GM23248 (cell line): ENCODE measurements at places on chromosomes 7 and 10. TPM values are rescaled to one million over a fixed set of nuclear protein-coding genes. Genes with fewer than 3 reads are reported as not detected.
A peak's percentile ranks its signal among the peaks of the same experiment; 100 is the strongest.

GRCh38 chr7:55086413-55087201 lies 67.8 kb downstream of the EGFR start:
- peak; percentile 90 for DNase-seq

DNA sequence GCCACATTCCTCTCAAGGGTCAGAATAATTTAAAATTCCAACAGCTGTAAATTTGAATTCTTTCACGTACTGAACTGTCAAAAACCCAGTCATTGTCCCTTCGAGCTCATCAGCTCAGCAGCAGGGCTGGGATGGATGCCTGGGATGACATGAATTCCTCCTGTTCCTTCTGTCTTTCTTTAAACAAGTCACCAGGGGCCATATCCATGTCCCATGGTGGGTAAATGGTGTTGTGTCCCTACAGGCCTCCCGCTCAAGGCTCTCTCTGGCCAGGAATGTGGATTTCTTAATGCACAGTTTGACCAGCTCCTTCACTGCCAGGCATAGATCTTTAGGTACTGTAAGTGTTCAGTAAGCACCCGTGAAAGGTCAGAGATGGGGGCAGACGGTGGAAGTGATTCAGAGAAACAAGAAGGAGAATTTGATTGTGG lies 13.8 kb upstream of the TECPR1 start:
- DNase-seq = peak; percentile 53

DNA sequence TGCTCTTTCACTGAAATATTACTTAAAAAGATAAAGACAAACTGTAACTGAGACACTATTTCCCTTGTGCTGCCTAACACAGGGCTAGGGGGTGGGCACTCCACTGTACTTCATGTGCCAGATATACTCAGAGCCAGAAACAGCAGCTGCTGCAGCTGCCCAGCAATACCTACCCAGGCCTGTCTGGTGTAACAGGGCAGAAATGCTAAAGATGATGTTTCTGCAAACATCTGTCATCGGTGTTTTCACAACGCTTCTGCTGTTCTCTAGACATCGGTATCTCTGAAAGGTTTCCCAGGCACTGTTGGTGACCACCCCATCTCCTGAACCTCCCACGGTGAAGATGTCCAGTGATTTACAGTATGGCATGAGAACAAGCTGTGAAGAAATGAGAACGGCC lies 42.7 kb downstream of the LAMB1 start:
- no peak for DNase-seq

GRCh38 chr7:108418946-108419345 lies 37.3 kb downstream of the NRCAM start:
- DNase-seq = no peak

GRCh38 chr10:73529089-73529832 lies 33.4 kb upstream of the PPP3CB start:
- peak; percentile 87 for DNase-seq

- DNase-seq = peak; percentile 73
These were observed 547.1 kb upstream of the ANKRD30A start for GRCh38 chr10:36578306-36578705.

DNA sequence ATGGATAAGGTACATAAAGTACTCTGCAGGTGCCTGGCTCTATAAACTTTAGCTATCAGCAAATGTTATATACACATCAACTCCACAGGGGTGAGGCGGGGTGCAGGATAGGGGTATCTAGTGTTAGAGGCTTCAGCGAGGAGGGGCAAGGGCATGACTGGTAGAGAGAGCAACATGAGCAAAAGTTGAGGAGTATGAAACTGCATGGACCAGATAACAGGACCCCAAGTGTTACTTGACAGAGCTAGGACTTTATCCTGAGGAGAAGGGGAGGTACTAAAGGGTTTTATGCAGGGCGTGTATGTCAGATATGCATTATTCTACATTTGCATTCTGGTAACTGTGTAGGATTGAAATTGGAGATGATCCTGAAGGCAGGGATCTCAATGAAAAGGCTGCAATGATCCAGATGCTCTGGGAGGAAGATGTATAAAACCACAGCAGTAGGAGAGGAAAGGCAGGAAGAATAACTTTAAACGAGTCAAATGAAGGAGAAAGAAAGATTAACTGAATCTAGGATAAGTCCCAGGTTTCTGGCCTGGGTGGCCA lies 109.8 kb upstream of the FAM133B start:
- no peak for DNase-seq

DNA sequence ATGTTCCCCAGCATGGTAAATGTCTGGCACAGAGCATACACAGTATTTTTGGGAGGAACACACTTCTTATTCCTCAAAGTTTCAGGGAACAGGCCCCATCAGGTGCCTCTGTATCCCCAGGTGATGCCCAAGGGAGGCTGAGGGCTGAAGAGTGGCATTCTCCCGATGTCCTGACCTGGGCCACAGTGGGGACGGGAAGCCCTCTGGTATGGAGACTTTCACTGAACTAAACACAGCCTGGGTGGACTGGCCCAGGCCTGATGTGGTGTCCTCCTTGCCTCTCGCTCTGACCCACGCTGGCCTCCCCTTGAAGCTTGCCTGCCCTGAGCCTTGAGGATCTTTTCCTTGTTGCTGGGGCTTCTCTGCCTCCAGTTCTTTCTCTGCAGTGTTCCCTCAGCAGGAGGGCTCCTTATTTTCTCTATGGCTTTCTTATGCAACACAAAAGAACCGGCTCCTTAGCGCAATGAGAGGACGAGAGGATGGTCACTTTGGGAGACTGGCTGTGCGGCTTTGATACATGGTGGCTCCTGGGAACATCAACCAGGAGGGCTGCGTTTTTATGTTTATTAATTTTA lies 157.5 kb upstream of the TNS3 start:
- DNase-seq = no peak

- DNase-seq = peak; percentile 90
These were observed 912 bp upstream of the DUSP5 start for GRCh38 chr10:110496553-110497437.

GRCh38 chr7:20307119-20307518 lies 23.6 kb upstream of the ITGB8 start:
- DNase-seq = peak; percentile 31

GRCh38 chr10:96370584-96371157 lies 11.9 kb upstream of the OPALIN start:
- DNase-seq = peak; percentile 55

- DNase-seq = no peak
These were observed 11.0 kb upstream of the ZNF273 start for GRCh38 chr7:64892116-64892515.

GRCh38 chr10:112932658-112933057 lies 17.4 kb upstream of the TCF7L2 start:
- no peak for DNase-seq

GRCh38 chr7:101436221-101436735 lies 73.6 kb downstream of the COL26A1 start:
- DNase-seq = no peak

Gene ZNF485
- total RNA-seq = 1.5 and 6.7 TPM in 2 replicates

Gene OPALIN
- not detected in 2 replicates for total RNA-seq
